ENCODE measurements at places on chromosomes 16 and 17. TPM values are rescaled to one million over a fixed set of nuclear protein-coding genes. Genes with fewer than 3 reads are reported as not detected.
A peak's percentile ranks its signal among the peaks of the same experiment; 100 is the strongest.

DNA sequence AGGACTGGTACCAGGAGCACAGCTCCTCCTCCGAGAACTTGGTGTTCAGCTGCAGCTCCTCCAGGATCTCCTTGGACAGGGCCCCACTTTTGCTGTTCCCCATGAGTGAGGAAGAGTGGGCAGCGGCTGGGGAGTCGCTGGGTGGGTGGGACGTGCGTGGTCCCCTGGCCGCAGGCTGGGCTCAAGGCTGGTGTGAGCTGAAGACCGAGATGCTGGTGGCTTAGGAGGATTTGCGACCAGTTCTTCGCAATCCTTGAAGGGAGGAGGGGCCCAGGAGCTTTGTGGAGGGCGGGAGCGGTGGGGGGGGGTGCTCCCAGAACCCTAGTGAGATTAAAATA, at the start of gene RCVRN:
Gene RCVRN, minus strand, starts transcription at position 194 of the 338 bp plus-strand sequence. Its CDS starts 91 bp downstream, at position 103.
- H3K27me3 ChIP-seq, result peaks cover 11% of the 10 kb centered on the region
- DNase-seq, result no peak
- no peaks in the 10 kb centered on the region for H3K36me3 ChIP-seq
- H3K4me3 ChIP-seq, result no peak within 1 kb of the TSS
- no peaks in the 10 kb centered on the region for H3K4me1 ChIP-seq

- H3K36me3 ChIP-seq, result peaks cover 11% of the 10 kb centered on the region
- no peaks in the 10 kb centered on the region for H3K27me3 ChIP-seq
- no peak overlapping the region for H3K27ac ChIP-seq
These were observed 16.6 kb upstream of the INPP5K start for GRCh38 chr17:1532836-1533602.

GRCh38 chr16:84929421-84930297, 81.7 kb downstream of the ZDHHC7 start:
- H3K27me3 ChIP-seq, result no peaks in the 10 kb centered on the region
- no peaks in the 10 kb centered on the region for H3K4me1 ChIP-seq
- H3K27ac ChIP-seq, result peak overlapping the region; percentile 10

DNA sequence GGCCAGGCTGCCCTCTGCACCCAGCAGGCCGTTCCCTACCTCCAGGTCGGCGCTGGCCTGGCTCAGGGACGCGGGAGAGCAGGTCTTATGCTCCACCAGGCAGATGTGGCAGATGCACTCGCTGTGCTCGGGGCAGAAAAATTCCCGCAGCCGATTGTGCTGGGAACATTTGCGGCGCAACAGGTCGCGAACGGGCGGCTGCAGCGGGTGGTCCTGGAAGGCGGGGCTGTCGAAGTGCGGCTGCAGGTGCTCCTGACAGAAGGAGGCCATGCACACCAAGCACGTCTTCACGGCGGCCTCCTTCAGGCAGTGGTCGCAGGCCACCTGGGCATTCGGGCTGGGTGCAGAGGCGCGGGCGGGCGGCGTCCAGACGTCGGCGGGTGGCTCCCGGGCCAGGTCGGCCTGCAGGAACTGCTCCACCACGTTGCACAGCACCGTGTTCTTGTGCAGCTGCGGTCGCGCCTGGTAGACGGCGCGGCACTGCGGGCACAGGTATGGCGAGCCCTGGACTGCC, 439 bp downstream of the TRIM25 start:
- peaks cover 52% of the 10 kb centered on the region for H3K4me1 ChIP-seq
- peak overlapping the region; percentile 99 for H3K4me3 ChIP-seq
- no peaks in the 10 kb centered on the region for H3K27me3 ChIP-seq

- no peak overlapping the region for H3K4me3 ChIP-seq
- H3K36me3 ChIP-seq, result no peaks in the 10 kb centered on the region
- no peak for DNase-seq
- no peaks in the 10 kb centered on the region for H3K27me3 ChIP-seq
- no peaks in the 10 kb centered on the region for H3K4me1 ChIP-seq
These were observed 53.9 kb downstream of the USP22 start for GRCh38 chr17:20988896-20989295.

GRCh38 chr17:40179923-40180659, 2.8 kb downstream of the RAPGEFL1 start:
- no peak for DNase-seq
- H3K27me3 ChIP-seq, result no peaks in the 10 kb centered on the region
- H3K4me3 ChIP-seq, result no peak overlapping the region
- peaks cover 7% of the 10 kb centered on the region for H3K36me3 ChIP-seq

DNA sequence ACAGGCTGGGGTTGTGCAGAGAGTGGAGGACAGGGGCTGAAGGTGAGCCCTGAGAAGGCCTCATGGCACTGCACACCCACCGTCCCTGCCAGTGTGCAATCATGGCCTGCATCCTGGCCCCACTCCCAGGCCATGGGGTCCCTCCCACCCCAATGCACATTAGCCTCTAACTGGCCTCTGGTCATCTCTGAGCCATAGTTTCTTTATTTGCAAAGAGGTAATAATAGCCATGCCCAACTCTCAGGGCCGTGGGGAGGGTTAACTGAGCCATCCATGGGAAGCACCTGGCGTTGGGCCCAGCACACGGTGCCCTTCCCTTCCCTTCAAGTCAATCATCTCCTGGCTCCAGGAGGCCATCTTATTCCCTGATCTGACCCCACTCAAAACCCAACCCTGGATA, 10.8 kb upstream of the ITGA3 start:
- H3K27ac ChIP-seq, result no peak overlapping the region
- H3K36me3 ChIP-seq, result no peaks in the 10 kb centered on the region
- peaks cover 5% of the 10 kb centered on the region for H3K4me1 ChIP-seq
- no peak overlapping the region for H3K4me3 ChIP-seq
- peaks cover 2% of the 10 kb centered on the region for H3K27me3 ChIP-seq
- no peak for DNase-seq

The LPO gene
- total RNA-seq, result not detected

The PCGF2 gene
- 0.23 TPM for total RNA-seq

The SLC47A1 gene
- total RNA-seq, result not detected

All from activated CD4-positive, alpha-beta T cell treated with anti-CD3 and anti-CD28 coated beads, Interleukin-2, amount 10 ng/mL, durations not matched to agents 7 days and 5 days (primary cell).